ENCODE measurements at places on chromosomes 11 and 22. TPM values are rescaled to one million over a fixed set of nuclear protein-coding genes. Genes with fewer than 3 reads are reported as not detected.

DNA sequence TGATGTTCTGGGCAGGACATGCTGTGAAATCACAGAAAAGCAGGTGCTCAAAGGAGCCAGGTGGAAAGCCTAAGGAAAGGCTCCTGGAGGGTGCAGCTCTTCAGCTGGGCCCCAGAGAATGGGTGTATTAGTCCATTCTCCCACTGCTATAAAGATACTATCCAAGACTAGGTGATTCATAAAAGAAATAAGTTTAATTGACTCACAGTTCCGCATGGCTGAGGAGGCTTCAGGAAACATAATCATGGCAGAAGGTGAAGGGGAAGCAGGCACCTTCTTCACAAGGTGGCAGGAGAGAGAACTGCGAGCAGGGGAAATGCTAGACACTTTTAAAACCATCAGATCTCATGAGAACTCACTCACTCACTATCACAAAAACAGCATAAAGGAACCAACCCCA, 43.1 kb upstream of the DEUP1 start:
- no peaks in the 10 kb centered on the region for H3K27me3 ChIP-seq
- H3K27ac ChIP-seq: no peak overlapping the region

- no peak overlapping the region for H3K4me3 ChIP-seq
- no peak for DNase-seq
- H3K36me3 ChIP-seq: no peaks in the 10 kb centered on the region
- no peaks in the 10 kb centered on the region for H3K4me1 ChIP-seq
- H3K27ac ChIP-seq: no peak overlapping the region
These were observed 400.0 kb downstream of the ETS1 start for GRCh38 chr11:128187377-128187776.

GRCh38 chr11:9765320-9766101, 101.6 kb downstream of the SWAP70 start:
- H3K27ac ChIP-seq: peak overlapping the region; percentile 100
- H3K27me3 ChIP-seq: no peaks in the 10 kb centered on the region
- no peak for DNase-seq
- no peak overlapping the region for H3K4me3 ChIP-seq

SGSM1 gene
- 1.6 TPM for total RNA-seq

NCAPD3 gene
- 75.9 TPM for total RNA-seq

- no peaks in the 10 kb centered on the region for H3K4me1 ChIP-seq
- H3K36me3 ChIP-seq: no peaks in the 10 kb centered on the region
These were observed 14.4 kb downstream of the CDKN1C start for GRCh38 chr11:2870969-2871680.

DNA sequence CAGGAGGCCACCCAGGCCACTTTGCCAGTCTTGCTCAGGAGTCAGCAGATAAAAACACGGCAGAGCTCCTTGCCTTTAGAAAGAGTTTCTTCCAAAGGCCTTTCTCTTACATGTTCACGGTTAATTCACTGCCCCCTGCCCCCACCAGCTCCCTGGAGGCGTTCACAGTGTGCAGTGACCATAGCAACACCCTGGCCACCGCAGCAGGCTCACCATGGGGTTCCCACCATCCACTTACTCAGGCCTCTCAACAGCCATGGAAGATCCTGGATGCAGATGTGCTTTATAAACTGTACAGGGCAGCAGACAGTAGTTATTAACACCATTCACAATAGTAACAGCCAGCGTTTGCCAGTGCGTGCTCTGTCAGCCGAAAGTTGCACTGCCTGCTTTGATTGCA, 10.6 kb upstream of the MYO7A start:
- DNase-seq: no peak
- H3K4me1 ChIP-seq: no peaks in the 10 kb centered on the region
- no peaks in the 10 kb centered on the region for H3K27me3 ChIP-seq
- no peak overlapping the region for H3K4me3 ChIP-seq
- no peak overlapping the region for H3K27ac ChIP-seq
